ENCODE measurements at places on chromosomes 11 and 22. TPM values are rescaled to one million over a fixed set of nuclear protein-coding genes. Genes with fewer than 3 reads are reported as not detected.

Gene RASD2
- 1.3 TPM for total RNA-seq

Gene PRR5L
- 9.2 TPM for total RNA-seq

Gene FOSL1
- 176 TPM for total RNA-seq

Gene ZNF143
- total RNA-seq: 11.3 TPM

Gene DCDC1
- 0.71 TPM for total RNA-seq

Gene TMEM191B
- total RNA-seq: 1.1 TPM

Gene IPO7
- 136 TPM for total RNA-seq

Gene CAPN1
- 116 TPM for total RNA-seq

Gene WT1
- 6.1 TPM for total RNA-seq

Gene MAP4K2
- 10.3 TPM for total RNA-seq

Gene ZDHHC13
- total RNA-seq: 14.8 TPM

Gene CRYBB3
- total RNA-seq: not detected

Gene PATE4
- total RNA-seq: not detected

Gene KCNJ1
- not detected for total RNA-seq

Gene C22orf42
- total RNA-seq: not detected

Gene CDK2AP2
- total RNA-seq: 91.0 TPM

Gene CSF2RB
- total RNA-seq: not detected

Gene CASP5
- total RNA-seq: not detected

Gene TYR
- not detected for total RNA-seq

Gene SMC1B
- total RNA-seq: not detected

Gene KRTAP5-2
- not detected for total RNA-seq

Gene P2RY2
- 8.9 TPM for total RNA-seq

Gene SEC14L2
- 34.1 TPM for total RNA-seq

Gene HTR3B
- total RNA-seq: not detected

Gene MPZL3
- total RNA-seq: 0.35 TPM

Gene POLA2
- 14.1 TPM for total RNA-seq

Gene RAC2
- 0.14 TPM for total RNA-seq

Gene LRRC56
- 0.40 TPM for total RNA-seq

Gene EFCAB6
- total RNA-seq: 0.36 TPM

Gene BBOX1
- not detected for total RNA-seq

Gene OR4A16
- total RNA-seq: not detected

Measured in A549 treated with DMSO at 1 μM for 4 hours (cell line).